NCI-H526 treated with DMSO at 0.1 percent for 48 hours (cell line): ENCODE measurements at places on chromosomes 7 and 10.

DNA sequence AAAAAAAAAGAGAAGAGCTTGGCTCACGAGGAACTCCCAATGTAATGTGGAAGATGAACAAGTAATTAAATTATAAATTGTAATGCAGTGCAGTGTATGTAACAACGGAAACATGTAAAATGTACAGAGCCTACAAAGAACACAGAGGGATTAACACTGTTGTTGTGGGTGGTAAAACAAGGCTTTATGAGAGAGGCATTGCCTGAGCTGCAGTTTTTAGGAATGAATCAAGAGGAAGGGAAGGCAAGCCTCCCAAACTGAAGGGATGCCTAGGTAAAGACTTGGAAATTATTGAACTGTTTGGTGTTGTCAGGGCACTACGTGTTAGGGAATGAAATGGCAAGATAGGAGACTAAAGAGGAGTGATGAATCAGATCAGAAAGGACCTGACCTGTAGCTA is 213.7 kb downstream of the HTR7 start:
- no peak for DNase-seq

GRCh38 chr10:114244126-114244525 is 5.1 kb downstream of the VWA2 start:
- DNase-seq: no peak

DNA sequence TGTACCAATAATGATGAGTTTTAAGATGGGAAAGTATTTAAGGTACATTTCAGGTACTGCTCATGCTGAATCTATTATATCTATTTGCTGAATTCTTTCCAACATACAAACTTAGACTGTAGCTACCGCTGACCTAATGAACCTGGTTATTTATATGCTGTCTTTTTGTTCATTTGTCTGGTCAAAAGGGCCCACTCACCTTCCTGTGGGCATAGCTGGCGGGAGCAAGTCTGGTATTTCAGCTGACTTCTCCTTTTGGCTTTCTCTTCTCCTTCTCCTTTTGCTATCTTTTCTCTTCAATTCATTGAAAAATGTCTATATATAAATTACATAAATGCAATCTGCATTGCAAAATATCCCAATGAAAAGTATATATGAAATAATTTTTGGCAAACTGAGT is 9.5 kb downstream of the PLXDC2 start:
- DNase-seq: no peak

GRCh38 chr10:90999512-91000172 is 78.8 kb upstream of the ANKRD1 start:
- no peak for DNase-seq
